NCI-H748 treated with DMSO at 0.1 percent for 48 hours (cell line): ENCODE measurements at places on chromosomes 1 and 21.

GRCh38 chr1:3599816-3600215 is 11.5 kb downstream of the MEGF6 start:
- DNase-seq: no peak

DNA sequence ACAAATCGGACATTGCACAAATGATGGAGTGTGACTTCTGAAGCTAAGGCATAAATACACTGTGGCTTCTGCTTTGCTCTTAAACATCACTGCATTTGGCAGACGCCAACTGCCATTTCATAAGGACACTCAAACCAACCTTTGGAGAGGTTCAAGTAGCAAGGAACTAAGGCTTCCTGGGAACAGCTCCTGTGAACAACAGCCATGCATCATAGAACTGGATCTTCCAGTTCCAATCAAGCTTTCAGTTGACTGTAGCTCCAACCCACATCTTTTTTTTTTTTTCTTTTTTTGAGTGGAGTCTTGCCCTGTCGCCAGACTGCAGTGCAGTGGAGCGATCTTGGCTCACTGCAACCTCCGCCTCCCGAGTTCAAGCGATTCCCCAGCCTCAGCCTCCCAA is 10.7 kb upstream of the HUNK start:
- DNase-seq: no peak

DNA sequence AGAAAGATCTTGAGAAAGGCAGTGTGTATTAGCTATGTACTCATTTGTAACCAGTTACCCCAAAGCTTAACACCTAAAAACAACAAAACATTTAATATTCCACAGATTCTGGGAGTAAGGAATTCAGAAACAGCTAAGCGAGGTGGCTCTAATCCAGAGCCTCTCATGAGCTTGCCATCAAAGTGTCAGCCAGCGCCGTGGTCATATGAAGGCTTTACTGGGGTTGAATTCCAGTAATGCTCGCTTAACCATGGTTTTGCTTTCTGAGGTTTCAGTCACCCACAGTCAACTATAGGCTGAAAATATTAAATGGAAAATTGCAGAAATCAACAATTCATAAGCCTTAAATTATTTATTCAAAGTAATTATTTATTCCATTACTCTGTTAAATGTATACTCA is 101.8 kb downstream of the CLIC6 start:
- DNase-seq: no peak

GRCh38 chr1:166933633-166934032 is 41.7 kb downstream of the ILDR2 start:
- no peak for DNase-seq

GRCh38 chr1:162383516-162383915 is 2.0 kb downstream of the C1orf226 start:
- no peak for DNase-seq

DNA sequence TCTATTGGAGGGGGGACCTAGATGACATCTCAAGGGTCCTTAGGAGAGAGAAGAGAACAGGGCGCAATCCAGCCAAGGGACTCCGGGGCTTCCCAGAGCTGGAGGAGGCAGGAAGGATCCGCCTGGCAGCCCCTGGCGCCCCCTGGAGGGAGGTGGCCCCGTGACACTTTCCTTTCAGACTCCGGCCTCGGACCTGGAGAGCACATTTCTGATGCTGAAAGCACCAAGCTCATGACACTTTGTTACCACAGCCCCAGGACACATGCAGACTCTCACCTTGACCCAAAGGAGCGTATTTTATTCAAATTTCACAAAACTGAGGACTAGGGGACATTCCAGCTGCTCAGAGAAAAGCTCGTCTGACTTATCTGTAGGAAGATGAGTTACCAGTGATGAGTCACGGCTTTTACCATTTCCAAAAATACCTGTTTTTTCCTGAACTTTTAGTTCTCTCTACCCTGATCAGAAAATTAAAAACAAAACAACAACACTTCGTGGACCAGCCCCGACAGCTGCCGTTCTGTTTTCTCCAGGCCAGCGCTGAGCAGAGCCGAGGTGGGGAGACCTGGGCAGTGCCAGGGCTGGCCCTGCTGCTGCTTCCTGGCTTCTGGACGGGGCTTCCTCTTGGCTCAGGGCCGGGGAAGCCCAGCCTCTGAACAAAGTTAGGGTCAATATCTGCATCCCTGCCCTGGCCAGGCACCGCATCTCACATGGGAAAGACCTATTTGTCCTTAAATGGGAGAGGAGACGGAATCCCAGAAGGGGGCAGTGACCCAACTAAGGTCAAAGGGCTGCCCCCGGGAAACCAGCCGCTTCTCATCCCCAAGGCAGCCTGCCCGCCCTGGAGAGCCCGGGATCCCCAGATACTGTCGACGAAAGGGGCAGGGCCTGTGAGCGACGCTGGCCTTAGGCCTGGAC is 21.6 kb upstream of the POFUT2 start:
- no peak for DNase-seq

- no peak for DNase-seq
Observed at GRCh38 chr1:206716870-206717673, 32.4 kb downstream of the MAPKAPK2 start.

GRCh38 chr21:19776076-19776475 is 1222.1 kb upstream of the NCAM2 start:
- DNase-seq: no peak

DNA sequence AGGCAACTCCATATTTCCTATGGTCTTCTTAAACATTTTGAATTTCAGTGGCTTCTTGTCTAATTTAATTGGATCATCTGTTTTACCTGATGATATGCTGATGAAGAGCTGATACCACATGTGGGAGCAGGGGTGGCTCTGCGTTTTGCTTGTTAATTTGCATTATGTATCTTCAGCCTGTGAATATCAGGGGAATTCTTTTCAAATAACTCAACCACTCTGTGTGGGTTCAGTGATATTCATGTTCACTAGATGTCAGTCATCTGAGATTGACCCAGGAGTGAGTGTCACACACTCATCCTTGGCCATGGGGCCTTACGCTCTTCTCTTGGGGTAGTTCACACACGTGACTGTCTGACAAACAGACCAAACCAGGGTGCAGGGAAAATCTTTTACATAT is 83.0 kb downstream of the FCRL5 start:
- DNase-seq: no peak
